ENCODE measurements at places on chromosomes 6 and 20.
A peak's percentile ranks its signal among the peaks of the same experiment; 100 is the strongest.

GRCh38 chr20:59441860-59442810 is 141.7 kb downstream of the EDN3 start:
- no peak for DNase-seq

DNA sequence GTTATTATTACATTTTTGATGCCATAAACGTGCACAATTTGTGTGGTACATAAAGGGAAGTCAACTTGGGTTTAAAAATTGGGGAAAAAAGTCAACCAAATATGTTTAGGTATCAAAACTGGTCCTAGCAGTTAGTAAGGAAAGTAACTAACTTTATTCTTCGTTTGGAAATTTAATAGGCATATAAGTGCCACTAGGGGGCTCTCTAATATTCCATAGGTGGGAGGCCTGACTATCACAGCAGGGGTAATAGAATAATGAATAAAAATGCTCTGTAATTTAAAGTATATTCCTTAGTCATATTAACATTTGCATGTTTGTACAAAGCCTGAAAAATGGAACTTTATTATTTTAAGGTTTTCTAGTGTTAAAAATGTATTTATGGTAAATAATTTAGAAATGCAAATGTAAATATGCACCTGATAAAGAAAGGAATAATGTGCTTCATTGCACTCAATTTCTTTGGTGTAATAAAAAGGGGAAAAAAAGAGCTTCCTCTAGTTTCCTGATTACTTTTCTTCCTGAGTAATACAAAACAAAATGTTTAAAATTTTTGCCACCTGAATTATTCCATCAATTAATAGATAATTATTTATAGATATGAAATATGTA is 125.7 kb upstream of the HDAC2 start:
- no peak for DNase-seq

GRCh38 chr6:7235712-7236305 is 77.2 kb downstream of the SSR1 start:
- DNase-seq, result no peak

DNA sequence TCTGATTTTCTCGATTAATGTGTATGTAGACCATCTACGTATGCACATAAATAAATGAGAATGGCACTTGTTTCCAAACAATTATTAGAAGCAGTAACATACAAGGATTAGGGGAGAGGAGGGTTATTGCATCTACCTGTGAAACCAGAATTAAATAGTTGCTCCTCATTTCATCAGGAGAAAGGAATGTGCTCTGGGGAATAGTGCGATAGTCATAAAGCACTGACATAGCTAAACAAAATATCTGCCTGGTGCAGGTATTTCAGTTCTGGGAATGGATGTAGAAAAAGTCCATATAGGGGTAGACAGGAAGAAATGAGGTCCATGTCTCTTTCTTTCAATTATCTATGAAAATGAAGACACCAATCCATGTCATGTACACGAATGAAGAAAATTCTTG is 1.6 kb upstream of the ID4 start:
- DNase-seq, result no peak

GRCh38 chr6:85192596-85192995 is 257.3 kb upstream of the NT5E start:
- DNase-seq, result no peak

DNA sequence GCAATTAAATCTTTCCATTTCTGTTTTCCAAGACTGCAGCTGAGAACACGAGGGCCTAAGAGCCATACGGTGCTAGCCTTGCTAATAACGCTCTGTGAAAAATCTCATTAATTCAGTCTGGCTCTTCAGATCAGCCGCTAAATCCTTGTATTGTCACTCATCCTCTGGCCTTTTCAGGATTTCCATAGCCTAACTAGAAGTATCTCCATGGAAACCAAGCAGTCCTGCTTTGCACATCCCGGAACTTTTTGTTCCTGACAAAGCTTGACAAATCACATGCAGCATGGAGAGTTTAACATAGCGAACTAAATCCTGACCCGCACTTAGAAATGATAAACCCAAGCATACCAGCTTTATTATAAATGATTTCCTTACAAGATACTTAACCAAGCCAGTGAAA is 383.7 kb downstream of the CD83 start:
- DNase-seq, result no peak

DNA sequence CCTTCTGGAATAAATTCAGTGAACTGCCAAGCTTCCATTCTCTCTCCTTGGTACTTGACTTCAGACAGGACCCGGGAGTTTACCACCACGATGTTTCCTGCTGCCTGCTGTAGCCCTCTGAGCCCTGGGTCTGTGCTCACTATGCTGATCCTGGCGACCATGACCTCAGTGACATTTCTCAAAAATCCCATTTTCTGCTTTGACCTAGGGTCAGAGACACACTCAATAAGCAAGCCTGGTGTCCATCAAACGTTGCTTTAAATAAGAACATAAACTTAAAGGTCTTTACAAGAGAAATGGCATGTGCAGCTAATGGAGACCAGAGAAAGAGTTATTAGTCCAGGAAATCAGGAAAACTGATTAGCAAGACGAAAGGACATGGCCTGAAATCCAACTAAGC is 509.7 kb upstream of the SULF2 start:
- DNase-seq, result no peak

- DNase-seq, result no peak
Observed at GRCh38 chr6:80144753-80145315, 38.4 kb downstream of the BCKDHB start.

- peak; percentile 26 for DNase-seq
Observed at GRCh38 chr6:43823879-43824702, 54.1 kb downstream of the VEGFA start.

- no peak for DNase-seq
Observed at GRCh38 chr6:145621776-145622175, 113.5 kb downstream of the EPM2A start.

- DNase-seq, result no peak
Observed at GRCh38 chr6:119259027-119259426, 90.5 kb downstream of the MAN1A1 start.

- no peak for DNase-seq
Observed at GRCh38 chr6:142913511-142914047, 31.4 kb downstream of the HIVEP2 start.

DNA sequence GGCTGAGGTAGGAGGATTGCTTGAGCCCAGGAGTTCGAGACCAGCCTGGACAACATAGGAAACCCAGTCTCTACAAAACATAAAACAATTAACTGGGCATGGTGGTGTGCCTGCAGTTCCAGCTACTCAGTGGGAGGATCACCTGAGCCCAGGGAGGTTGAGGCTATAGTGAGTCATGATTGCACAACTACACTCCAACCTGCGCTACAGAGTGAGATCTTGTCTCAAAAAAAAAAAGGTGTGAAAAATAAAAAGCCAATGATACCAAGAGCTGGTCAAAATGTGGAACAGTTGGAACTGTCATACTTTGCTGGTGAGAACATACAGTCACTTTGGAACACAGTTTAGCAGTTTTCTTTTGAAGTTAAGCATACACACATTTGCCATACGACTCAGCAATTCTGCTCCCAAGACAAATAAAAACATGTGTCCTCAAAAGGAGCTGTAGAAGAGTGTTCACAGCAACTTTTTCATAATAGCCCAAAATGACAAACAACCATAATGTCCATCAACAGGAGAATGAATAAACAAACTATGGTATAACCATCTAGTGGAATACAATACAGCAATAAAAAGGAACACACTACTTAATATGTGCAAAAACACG is 21.6 kb upstream of the FKBP5 start:
- no peak for DNase-seq

- DNase-seq, result peak; percentile 64
Observed at GRCh38 chr20:35447082-35447789, 8.2 kb upstream of the CEP250 start.

DNA sequence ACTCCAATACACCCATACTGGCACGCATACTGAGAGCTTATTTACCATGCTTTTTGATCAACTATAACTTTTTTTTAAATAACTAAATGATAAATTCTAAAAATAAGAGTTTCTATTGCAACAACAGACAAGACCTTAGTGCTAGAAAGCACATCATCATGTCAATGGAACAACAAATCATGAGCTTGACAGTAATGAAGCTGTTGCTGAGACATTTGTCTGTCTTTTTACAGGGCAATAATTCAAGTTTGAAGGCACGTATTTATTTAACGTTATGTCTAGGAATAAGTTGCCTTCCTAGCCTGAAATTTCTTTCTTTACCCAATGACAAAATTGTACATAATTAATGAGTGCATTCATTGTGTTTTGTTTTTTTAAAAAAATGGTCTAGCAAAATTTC is 299.2 kb downstream of the EYA4 start:
- DNase-seq, result no peak

DNA sequence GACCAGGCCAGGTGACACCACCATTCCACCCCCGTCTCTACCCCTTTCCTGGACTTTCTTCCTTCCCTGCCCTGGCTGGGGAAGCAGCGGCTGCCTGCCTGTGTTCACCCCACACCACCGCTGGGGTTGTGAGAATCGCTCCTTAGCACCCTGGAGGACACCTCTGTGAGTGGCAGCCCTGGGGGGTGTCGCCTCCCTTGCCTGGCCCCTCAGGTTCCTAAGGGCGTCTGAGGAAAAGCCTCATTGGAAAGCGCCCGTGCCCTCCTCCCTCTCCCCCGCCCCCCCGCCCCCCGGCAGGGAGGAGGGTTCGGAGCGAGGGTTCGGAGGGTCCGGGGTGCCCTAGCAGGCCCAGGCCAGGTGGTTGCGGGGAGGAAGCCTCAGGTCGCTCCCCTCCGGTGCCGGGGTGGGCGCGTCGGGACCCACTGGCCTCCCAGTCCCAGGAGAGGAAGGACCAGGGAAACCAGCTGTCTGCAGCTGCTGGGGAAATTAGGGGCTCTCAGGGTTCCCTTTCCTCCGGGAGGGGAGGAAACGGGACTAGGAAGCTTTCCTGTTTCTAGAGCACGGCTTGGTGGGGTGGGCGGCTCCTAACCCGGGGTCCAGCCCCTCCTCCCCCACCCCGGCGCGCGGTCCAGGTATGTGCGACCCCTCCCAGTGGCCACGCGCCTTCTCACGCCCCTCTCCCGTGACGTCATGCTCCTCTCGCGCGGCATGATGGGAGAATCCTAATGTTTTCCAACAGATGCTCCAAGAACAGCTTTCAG is at the start of gene PHACTR3:
TSS of gene PHACTR3 (plus strand) at position 760 of the 761 bp plus-strand sequence. CDS start 475 bp downstream, outside the sequence.
- no peak for DNase-seq

- DNase-seq, result no peak
Observed at GRCh38 chr6:157956171-157956730, 25.4 kb upstream of the SYNJ2 start.

DNA sequence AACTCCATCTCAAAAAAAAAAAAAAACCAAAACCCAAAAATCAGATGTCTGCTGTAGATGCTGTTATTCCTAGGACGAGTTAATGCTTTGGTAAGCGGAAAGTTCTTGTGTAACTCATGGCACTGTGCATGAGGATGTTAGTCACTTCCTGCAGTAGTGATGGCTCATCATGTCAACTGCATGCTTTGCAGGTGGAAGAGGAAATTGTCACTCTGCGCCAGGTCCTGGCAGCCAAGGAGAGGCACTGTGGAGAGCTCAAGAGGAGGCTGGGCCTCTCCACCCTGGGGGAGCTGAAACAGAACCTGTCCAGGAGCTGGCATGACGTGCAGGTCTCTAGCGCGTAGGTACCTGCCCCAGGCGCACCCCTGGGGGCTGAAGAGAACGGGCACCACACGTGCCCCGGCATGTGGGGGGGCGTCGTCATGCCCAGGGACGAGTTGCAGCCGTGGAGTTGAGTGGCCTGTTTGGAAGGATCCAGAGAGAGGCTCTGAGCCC is 8.5 kb downstream of the TPD52L2 start:
- DNase-seq, result no peak

GRCh38 chr20:7452890-7453289 is 487.4 kb downstream of the HAO1 start:
- no peak for DNase-seq

DNA sequence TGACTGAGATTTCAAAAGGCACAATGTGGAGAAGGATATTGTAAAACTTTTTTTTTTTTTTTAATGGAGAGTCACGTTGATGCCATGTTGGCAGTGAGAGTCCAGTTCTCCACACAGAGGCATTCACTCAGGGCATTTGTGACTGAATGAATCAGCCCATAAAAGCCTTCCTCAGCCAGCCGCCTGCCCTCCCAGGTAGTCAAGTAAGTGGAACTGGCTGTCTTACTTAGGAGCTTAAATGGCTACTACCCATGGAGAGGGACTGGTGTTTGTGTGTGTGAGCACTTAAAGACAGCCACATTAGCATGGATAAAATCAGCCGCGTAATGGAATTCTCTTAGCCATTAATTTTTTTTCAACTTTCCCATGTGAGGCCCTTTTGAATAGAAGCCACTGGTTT is 12.6 kb downstream of the AAR2 start:
- DNase-seq, result no peak

DNA sequence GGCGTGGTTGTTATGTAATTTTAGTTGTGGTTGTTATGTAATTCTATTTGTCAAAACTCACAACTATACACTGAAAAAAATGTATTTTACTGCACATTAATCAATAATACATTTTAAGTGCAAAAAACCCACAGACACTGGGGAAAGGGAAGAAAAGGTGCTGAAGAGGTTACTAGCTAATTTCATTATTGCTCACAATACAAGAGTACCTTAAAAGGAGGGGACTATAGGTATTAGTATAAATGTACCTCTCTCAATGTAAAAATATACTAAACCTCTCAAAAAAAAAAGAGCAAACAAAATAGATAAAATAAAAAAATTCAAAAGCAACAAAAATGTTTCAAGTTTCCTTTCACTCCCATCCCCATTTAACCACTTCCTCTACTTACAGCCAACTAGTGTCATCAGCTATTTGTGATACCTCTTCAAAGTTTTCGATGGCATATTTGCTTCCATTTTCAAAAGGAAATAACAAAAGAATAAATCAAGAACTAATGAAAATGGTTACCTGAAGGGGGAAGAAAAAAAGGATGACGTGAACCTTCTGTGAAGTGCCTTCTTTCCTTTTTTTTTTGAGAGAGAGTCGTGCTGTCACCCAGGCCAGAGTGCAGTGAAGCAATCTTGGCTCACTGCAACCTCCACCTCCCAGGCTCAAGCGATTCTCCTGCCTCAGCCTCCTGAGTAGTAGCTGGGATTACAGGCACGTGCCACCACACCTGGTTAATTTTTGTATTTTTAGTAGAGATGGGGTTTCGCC is 30.2 kb downstream of the RANBP9 start:
- DNase-seq, result no peak

GRCh38 chr20:2131366-2131765 is 29.7 kb downstream of the STK35 start:
- no peak for DNase-seq

GRCh38 chr6:150905769-150906168 is 40.3 kb downstream of the MTHFD1L start:
- DNase-seq, result no peak

DNA sequence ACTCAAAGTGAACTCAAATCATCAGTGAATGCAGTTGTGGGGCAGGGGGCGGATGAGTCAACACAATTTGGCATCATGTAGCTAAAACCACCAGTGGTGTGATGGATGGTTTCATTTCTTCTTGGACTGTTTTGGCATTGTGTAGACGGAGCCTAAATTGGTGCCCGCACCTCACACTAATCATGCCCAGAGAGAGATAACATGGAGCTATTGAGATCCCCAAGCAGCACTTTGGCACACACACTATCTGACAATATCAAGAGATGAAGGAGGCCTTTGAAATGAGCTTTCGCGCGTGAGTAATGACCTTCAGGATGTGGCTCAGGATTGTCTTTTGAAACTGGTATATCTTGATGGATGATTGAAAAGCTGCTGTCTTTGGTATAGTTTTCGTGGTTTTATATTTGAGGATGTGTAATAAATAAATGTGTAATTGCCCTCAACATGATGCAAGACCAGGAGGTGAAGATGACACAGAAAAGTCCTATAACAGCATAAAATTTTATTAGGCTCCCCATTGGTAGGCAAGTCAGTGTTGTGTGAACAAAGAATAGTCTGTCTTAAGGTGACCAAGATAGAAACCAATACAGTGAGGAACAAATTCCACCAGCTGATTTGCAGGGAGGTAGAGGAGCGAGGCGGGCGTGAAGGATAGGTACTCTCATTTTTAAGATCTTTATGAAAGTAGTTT is 174.2 kb downstream of the TSHZ2 start:
- DNase-seq, result no peak

- no peak for DNase-seq
Observed at GRCh38 chr6:11722220-11722619, 56.4 kb downstream of the ADTRP start.
